ENCODE measurements at places on chromosomes 7 and 10.

DNA sequence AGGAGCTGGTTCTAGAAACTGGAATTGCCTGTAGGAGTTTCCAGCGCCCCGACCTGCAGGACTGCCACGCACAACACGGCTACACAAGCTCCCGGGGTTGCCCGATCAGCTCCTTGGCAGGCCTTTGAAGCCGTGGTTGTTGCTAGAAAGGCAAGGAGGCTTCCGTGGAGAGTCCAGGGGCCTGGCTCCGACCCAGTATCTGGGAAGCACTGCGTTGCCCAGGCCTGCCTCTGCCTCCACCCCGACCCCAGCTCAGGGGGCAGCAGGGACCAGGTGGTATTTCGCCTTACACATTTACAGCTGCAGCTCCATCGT is 54.4 kb downstream of the PROSER2 start:
- DNase-seq, result no peak

DNA sequence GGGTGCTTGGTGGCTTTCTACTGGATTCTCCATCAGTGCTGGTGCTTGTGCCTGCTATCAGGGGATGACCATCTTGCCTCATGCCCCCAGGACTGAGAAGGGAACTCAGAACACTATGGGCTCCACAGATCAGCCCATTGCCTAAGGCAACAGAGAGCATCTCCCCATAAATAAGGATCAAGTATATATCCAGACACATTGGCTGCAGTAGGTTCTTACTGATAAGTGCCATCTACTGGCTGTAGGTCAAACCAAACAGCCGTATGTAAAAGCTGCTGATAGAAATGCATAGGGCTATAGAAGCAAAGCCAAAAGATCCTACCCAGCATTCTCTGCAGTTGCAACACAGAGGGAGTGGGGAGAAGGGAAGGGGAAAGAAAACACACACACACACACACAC is 153.7 kb downstream of the CDK14 start:
- no peak for DNase-seq

GRCh38 chr10:122553341-122553740 is 7.2 kb upstream of the DMBT1 start:
- DNase-seq, result no peak

GRCh38 chr7:50567715-50568261 is 2.6 kb upstream of the DDC start:
- no peak for DNase-seq

- no peak for DNase-seq
Measured at GRCh38 chr7:151817315-151817690, 59.6 kb downstream of the PRKAG2 start.

GRCh38 chr7:144407266-144407931 is 3.9 kb upstream of the NOBOX start:
- DNase-seq, result no peak

GRCh38 chr7:150444674-150445365 is 5.6 kb upstream of the GIMAP8 start:
- no peak for DNase-seq

GRCh38 chr10:103476046-103476768 is 2.8 kb downstream of the CALHM3 start:
- peak; percentile 33 for DNase-seq

DNA sequence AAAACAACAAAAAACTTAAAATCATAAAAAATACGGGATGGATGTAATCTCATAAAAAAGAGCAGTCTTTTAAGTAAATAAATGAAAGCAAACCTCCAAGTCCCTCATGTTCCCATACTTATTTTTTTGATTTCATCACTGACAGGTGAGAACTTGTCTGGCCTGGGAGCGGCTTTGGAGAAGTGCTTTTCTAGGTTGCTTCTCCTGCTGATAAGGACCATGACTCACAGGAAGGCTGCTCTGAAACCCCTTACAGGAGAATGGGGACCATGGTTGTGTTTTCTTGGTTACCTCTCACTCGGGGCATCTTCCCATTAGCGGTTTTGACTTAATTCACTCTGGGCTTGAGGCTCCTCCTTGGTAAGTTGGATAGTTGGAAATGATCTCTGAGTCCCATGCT is 237.4 kb downstream of the CAMK1D start:
- no peak for DNase-seq

DNA sequence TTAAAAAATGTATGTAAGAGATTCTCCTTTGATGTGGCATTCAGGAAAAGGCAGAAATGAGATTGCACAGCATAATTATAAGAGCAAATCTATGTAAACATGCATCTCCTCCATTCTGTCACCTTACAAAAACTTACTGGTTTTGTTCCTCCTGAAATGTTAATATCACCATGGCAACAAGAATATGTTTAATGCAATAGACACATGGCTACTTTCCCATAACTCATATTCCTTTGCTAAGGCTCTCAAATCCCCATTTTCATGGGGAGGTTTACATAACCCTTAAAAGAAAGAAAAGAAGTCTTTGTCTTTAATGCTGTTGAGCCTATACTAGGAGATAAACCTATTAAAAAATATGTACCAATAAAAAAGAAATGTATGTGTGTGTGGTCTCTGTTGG is 136.2 kb downstream of the ANK3 start:
- no peak for DNase-seq

DNA sequence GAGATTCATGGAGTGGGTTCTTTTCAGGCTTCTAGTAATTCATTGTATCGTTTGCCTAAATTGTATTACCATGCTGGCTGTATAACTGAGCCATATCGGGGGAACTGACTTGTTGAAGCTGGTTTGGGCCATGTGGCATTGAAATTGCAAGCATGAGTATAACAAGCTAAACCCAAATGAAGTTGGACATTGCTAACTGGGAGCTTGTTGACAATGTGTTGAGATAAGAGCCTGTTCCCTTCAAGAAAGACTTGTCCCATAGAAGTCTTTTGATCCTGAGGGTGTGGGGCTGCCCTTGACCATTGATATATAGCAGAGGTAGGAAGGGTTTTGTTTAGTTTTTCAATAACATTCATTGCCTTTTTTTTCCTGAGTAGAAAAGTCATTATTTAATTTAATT is 156.0 kb downstream of the VTI1A start:
- DNase-seq, result no peak

DNA sequence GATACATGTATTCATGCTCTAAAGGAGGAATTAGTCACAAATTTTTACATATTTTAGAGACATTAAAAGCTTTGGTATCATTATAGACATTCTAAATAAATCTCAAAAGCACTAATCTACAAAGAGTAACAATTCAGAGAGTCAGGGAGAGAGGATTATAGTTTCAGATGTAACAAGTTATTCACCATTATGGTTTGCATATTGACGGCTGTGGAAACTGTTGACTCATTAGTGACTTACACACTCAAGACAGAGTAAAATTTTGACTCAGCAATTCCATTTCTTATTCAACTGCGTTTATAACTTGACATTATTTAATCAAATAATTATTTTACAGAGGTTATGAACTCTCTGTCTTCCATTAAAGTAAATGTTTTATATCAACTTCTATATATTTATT is 95.4 kb upstream of the SEMA3C start:
- DNase-seq, result no peak

DNA sequence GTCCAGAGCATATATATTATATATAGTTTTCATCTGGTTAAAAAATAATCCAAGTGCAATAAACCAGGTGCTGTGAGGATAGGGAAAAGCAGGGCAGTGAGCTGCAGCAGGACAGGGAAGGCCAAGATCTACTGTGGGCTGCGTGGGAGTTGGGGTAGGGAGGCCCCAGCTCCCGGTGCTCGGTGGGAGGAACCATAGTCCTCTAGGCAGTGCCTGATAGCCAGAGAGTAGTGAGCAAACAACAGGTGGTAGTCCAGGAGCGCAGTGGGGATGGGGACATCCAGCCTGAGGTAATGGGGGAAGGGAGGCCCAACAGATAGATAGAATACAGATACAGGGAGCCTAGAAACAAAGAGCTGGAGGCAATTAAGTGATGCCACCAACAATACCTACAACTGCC is 4.1 kb upstream of the BMPR1A start:
- no peak for DNase-seq

DNA sequence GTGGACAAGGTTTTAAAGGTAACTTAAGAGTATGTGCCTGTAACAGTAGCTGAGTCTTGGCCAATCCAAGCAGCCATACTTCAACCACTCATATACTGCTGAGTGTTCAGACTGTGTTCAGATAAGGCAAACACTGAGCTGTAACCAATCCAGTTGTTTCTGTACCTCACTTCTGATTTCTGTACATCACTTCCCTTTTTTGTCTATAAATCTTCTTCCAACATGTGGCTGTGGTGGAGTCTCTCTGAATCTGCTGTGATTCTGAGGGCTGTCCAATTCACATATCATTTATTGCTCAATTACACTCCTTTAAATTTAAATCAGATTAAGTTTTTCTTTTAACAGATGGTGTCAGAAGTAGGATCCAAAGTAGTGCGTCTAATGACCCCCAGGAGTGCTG is 149.5 kb upstream of the PHF14 start:
- no peak for DNase-seq

GRCh38 chr7:116783666-116784318 is 78.6 kb upstream of the CAPZA2 start:
- DNase-seq, result no peak

GRCh38 chr10:22420787-22421517 is 75.7 kb downstream of the SPAG6 start:
- no peak for DNase-seq

DNA sequence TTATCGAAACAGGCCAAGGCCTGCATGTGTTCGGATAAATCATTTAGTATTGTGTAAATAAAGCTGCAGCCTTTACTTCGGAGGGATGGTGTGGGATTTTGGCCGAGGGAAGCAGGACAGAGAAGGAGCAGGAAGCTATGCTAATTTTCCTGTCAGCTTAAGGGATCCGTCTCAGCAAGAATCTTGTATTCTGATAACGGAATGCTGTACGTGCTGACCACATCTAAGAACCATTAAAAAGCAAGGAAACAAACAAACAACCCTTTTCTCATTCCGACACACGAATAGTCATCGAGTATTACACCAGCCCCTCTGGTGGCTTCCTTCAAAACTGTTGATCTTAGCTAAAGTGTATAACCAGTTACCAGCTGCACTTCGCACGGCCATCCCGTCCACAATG is 133.2 kb upstream of the TCF7L2 start:
- no peak for DNase-seq

GRCh38 chr7:51827631-51828030 is 511.0 kb upstream of the COBL start:
- no peak for DNase-seq

DNA sequence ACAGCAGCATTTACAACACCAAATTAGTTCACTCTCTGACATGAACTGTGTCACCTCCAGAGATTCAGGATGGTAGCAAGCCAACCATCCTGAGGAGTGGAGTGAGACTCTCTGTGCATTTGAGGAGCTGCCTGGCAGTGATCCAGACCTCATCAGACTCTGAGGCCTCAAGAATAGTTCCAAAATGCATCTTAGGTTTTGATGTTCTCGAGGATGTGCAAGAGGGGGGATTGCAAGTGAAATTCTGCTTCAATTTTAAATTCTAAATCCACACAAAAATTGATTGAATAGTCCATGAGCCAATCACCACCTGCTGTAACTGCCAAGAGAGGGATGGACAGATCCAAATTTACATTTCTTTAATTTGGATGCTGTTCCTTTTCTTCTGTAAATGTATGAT is 49.7 kb downstream of the SLK start:
- DNase-seq, result no peak

DNA sequence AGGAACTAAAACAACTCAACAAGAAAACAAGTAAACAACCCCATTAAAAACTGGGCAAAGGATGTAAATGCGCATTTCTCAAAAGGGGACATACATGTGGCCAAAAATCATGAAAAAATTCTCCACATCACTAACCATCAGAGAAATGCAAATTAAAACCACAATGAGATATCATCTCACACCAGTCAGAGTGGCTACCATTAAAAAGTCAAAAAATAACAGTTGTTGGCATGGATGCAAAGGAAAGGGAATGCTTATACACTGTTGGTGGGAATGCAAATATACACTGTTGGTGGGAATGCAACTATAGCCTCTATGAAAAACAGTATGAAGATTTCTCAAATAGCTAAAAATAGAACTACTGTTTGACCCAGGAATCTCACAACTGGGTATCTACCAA is 60.0 kb upstream of the LANCL2 start:
- no peak for DNase-seq

DNA sequence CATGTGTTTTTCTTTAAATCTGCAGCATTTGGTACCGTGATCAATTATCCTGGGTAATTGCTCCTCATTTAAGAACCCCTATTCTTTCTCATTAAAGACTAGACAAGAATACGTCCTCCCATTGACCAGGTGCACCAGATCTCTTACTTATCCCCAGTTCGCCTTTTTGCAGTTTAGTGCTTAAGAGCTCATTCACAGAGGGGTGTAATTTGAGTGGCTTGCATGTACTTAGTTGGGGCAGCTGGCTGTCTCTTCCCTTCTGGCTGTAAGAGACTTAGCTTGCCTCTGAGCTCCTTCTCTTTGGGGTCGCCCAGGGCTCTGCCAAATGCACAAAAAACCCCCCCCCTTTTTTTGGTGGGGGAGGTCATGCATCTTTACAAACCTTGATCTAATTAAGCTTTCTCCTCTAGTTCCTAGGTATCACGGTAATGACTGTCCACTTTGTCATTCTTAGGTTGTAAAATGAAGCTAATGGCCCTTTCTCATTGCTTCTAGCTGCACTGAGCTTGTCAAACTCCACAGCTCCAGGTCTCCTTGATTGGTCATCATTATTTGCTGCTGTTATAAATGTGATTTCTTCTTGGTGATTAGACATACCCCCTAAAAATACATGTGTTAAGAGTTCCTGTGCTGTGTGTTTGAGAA is 26.3 kb downstream of the GAD2 start:
- DNase-seq, result no peak

DNA sequence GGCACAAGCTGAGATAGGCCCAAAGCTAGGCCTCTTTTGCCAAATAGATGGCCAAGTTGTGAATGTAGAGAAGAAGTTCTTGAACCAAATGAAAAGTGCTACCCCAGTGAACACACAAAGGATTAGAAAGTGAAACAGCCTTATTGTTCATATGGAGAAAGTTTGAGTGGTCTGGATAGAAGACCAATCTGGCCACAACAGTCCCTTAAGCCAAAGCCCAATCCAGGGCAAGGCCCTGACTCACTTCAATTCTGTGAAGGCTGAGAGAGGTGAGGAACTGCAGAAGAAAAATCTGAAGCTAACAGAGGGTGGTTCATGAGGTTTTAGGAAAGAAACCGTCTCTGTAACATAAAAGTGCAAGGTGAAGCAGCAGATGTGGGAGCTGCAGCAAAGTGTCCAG is 18.7 kb upstream of the ATP6V0A4 start:
- DNase-seq, result no peak

DNA sequence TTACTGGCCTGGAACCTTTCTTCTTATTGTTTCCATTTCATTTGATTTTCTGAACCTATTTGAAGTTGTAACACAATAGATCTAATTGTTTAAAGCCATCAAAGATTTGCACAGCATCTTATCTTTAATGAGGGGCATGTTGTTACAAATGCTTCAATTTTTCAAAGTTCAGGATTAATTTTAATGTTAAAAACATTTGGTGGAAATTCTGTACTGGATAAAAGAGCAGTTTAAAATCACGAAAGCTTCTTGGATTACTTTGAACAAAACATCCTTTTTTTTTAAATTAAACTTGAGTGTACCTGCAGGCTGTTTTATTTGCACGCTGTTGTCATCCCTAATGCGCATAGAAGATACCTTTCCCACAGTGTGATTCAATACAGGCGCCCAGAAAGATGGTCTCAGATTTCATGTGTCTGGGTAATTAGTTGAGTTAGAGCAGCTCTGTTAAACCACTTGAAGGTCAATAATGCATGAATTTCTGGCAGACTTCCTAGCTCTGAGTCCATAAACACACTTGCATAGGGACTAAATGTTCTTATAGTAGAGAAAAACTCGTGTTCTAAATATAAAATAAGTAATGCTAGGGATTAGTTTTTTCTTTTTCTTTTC is 29.3 kb upstream of the DDX50 start:
- DNase-seq, result no peak

All from H54 (cell line).